ENCODE measurements at places on chromosomes 6 and 20.

GRCh38 chr20:6756693-6757595, 10.5 kb upstream of the BMP2 start:
- no peaks in the 10 kb centered on the region for H3K27me3 ChIP-seq
- no peak for ATAC-seq
- no peaks in the 10 kb centered on the region for H3K4me1 ChIP-seq
- H3K36me3 ChIP-seq: no peaks in the 10 kb centered on the region
- H3K27ac ChIP-seq: no peak overlapping the region

- no peak overlapping the region for H3K4me3 ChIP-seq
- peaks cover 5% of the 10 kb centered on the region for H3K27me3 ChIP-seq
- H3K36me3 ChIP-seq: no peaks in the 10 kb centered on the region
- no peak overlapping the region for H3K27ac ChIP-seq
Observed at GRCh38 chr6:170454512-170455285, 98.4 kb downstream of the PSMB1 start.

- H3K27ac ChIP-seq: no peak overlapping the region
- peaks cover 53% of the 10 kb centered on the region for H3K36me3 ChIP-seq
Observed at GRCh38 chr6:43604174-43604573, 24.9 kb downstream of the GTPBP2 start.

DNA sequence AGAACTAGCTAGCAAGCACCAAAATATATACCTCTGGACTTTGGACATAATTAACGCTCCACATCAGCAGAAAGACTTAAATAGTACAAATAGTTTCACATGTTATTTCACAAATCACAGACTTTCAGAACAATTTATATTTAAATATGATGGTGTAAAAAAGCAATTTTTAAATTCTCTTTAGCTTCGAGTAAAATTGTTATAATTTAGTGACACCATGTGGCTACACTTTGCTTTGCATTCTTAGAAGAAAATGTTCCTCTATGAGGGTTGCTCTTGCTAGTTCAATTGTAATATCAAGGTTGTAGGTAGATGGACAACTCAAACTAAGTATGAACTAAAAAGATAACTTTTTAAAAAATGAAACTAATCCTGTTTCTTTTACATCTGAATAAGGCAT, 69.0 kb downstream of the BTBD9 start:
- no peaks in the 10 kb centered on the region for H3K27me3 ChIP-seq
- H3K4me3 ChIP-seq: no peak overlapping the region
- H3K27ac ChIP-seq: peak overlapping the region; percentile 90
- peaks cover 29% of the 10 kb centered on the region for H3K4me1 ChIP-seq
- no peak for ATAC-seq
- H3K36me3 ChIP-seq: peaks cover 14% of the 10 kb centered on the region

DNA sequence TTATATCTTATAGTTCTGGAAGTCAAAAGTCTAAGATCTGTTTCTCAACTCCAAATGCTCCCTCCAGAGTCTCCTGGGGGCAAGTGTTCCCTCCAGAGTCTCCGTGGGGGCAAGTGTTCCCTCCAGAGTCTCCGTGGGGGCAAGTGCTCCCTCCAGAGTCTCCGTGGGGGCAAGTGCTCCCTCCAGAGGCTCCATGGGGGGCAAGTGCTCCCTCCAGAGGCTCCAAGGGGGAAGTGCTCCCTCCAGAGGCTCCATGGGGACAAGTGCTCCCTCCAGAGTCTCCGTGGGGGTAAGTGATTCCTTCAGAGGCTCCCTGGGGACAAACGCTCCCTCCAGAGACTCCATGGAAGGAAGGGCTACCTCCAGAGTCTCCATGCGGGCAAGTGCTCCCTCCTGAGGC, 34.0 kb upstream of the THBS2 start:
- no peaks in the 10 kb centered on the region for H3K36me3 ChIP-seq
- peaks cover 10% of the 10 kb centered on the region for H3K27me3 ChIP-seq
- H3K4me1 ChIP-seq: no peaks in the 10 kb centered on the region
- H3K27ac ChIP-seq: no peak overlapping the region
- ATAC-seq: no peak

DNA sequence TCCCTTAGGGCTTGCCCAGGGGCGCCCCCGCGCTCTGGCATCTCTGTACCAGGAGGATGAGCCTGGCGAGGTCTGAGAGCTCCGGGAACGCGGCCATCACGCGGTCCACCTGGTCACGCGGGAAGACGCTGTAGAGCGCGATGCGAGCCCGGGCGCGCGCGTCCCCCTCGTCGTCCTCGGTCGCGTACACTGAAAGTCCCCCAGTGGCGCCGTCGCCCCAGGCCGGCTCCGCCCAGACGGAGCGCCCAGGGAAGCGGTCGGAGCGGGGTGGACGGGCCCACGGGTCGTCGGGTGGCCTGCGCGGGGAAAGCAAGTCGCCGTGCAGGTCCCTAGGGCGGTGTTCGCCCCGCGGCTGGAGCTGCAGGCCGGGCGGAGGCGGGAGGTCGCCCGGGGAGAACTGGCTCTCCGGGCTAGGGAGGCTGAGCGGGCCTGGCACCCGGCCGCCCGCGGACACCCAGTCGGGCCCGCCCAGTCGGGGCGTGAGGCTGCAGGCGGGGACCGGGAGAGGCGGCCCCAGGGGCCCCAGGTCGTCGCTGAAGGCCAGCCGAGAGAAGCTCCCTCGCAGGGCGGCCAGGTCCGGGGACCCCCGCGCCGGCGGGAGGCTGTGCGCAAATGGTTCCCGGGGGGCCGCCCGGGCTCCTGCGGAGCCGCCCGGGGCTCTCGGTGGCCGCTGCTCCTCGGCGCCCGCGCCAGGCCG, 34.0 kb downstream of the ZC3H12D start:
- ATAC-seq: peak; percentile 50
- no peak overlapping the region for H3K27ac ChIP-seq
- H3K4me1 ChIP-seq: peaks cover 16% of the 10 kb centered on the region

GRCh38 chr6:44059359-44060346, 67.6 kb downstream of the MRPL14 start:
- peaks cover 43% of the 10 kb centered on the region for H3K27me3 ChIP-seq
- peak overlapping the region; percentile 67 for H3K27ac ChIP-seq
- H3K36me3 ChIP-seq: peaks cover 15% of the 10 kb centered on the region
- no peak for ATAC-seq

GRCh38 chr6:17851720-17852161, 135.7 kb downstream of the KIF13A start:
- peaks cover 47% of the 10 kb centered on the region for H3K36me3 ChIP-seq
- ATAC-seq: no peak
- H3K27me3 ChIP-seq: no peaks in the 10 kb centered on the region
- H3K4me1 ChIP-seq: no peaks in the 10 kb centered on the region

GRCh38 chr20:62231292-62231691, 7.0 kb upstream of the OSBPL2 start:
- no peak overlapping the region for H3K4me3 ChIP-seq
- ATAC-seq: no peak
- H3K36me3 ChIP-seq: no peaks in the 10 kb centered on the region
- H3K27ac ChIP-seq: no peak overlapping the region
- no peaks in the 10 kb centered on the region for H3K4me1 ChIP-seq

DNA sequence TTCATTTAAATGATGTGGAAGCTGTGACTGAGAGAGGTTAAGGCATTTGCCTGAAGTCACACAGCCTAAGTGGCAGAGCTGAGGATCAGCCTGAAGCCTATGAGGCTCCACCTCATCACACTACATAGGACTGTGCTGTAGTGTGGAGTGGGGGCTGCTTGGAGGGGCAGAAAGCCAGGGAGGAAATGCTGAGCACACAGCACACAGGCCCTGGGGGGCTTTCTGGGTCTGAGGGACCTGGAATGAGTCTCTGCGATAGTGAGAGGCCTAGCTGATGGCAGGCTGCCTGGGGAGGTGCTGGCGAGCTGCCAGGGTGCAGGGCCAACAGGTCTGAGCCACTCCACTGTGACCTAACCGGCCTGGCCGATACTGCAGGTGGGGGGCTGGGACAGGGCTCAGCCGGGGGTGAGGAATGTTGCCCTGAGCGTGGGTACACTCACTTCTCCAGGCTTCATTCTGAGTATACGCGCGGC, 2.2 kb upstream of the ARHGAP40 start:
- H3K27ac ChIP-seq: no peak overlapping the region
- no peak overlapping the region for H3K4me3 ChIP-seq
- H3K36me3 ChIP-seq: no peaks in the 10 kb centered on the region

GRCh38 chr20:38221119-38221589, 39.4 kb downstream of the KIAA1755 start:
- H3K4me3 ChIP-seq: peak overlapping the region; percentile 47
- H3K4me1 ChIP-seq: peaks cover 10% of the 10 kb centered on the region
- no peaks in the 10 kb centered on the region for H3K27me3 ChIP-seq
- H3K27ac ChIP-seq: peak overlapping the region; percentile 28

DNA sequence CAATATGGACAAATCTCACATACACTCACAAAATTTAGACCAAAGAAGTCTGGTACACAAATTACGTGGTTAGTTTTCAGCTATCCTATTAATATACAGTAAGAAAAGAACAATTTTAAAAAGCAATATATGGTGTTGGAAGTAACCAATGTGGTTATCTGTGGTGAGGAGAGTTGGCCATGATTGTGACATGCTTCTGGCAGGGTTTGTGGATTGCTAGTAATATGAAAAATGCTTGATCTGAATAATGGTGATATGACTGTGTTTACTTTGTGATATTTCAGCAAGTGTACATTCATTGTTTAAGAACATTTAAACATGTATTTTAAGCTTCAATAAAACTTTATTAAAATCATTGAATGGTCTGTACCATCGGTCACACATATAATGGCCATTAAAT, 99.1 kb downstream of the ADGB start:
- no peaks in the 10 kb centered on the region for H3K4me1 ChIP-seq
- no peak for ATAC-seq
- no peaks in the 10 kb centered on the region for H3K27me3 ChIP-seq

GRCh38 chr20:14958626-14959025, 621.2 kb upstream of the FLRT3 start:
- no peak overlapping the region for H3K27ac ChIP-seq
- H3K4me3 ChIP-seq: no peak overlapping the region
- ATAC-seq: no peak
- H3K27me3 ChIP-seq: peaks cover 8% of the 10 kb centered on the region

DNA sequence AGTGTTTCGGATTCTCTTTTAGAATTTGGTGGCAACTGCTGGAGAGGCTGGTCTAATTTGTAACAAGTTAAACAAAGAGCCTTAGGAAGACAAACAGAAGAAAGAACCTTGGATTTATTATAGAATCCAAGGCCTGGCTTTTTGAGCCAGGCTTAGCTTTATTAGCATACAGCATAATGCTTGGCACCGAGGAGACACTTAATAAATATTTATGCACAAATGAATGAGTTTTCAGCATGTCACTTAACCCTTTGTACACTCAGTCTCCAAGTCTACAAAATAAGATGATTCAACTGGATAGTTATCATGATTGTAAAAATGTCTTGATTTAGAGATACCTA, 38.2 kb upstream of the AFDN start:
- ATAC-seq: no peak
- H3K36me3 ChIP-seq: no peaks in the 10 kb centered on the region
- peaks cover 39% of the 10 kb centered on the region for H3K27me3 ChIP-seq
- no peak overlapping the region for H3K27ac ChIP-seq

GRCh38 chr20:755941-756340, 12.4 kb downstream of the SLC52A3 start:
- H3K4me3 ChIP-seq: no peak overlapping the region
- H3K4me1 ChIP-seq: no peaks in the 10 kb centered on the region
- H3K27me3 ChIP-seq: peaks cover 20% of the 10 kb centered on the region
- no peaks in the 10 kb centered on the region for H3K36me3 ChIP-seq

DNA sequence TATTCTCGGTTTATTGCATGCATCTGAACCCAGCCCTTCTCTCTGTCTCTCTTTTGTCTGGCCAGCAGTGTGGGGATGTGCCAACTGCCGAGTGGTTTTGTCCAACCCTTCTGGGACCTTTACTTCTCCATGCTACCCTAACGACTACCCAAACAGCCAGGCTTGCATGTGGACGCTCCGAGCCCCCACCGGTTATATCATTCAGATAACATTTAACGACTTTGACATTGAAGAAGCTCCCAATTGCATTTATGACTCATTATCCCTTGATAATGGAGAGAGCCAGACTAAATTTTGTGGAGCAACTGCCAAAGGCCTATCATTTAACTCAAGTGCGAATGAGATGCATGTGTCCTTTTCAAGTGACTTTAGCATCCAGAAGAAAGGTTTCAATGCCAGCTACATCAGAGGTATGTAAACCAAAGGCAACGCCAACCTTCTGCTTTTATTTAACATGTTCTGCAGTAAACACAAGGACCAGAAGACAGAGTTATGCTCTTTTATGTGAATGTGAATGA, 65.8 kb downstream of the ADGRG6 start:
- no peak overlapping the region for H3K4me3 ChIP-seq
- no peaks in the 10 kb centered on the region for H3K36me3 ChIP-seq
- H3K27ac ChIP-seq: no peak overlapping the region
- no peaks in the 10 kb centered on the region for H3K27me3 ChIP-seq
- H3K4me1 ChIP-seq: no peaks in the 10 kb centered on the region

- no peak overlapping the region for H3K4me3 ChIP-seq
- H3K36me3 ChIP-seq: no peaks in the 10 kb centered on the region
- no peak overlapping the region for H3K27ac ChIP-seq
- ATAC-seq: no peak
- peaks cover 14% of the 10 kb centered on the region for H3K27me3 ChIP-seq
Observed at GRCh38 chr6:99096170-99096569, 148.4 kb upstream of the FBXL4 start.

DNA sequence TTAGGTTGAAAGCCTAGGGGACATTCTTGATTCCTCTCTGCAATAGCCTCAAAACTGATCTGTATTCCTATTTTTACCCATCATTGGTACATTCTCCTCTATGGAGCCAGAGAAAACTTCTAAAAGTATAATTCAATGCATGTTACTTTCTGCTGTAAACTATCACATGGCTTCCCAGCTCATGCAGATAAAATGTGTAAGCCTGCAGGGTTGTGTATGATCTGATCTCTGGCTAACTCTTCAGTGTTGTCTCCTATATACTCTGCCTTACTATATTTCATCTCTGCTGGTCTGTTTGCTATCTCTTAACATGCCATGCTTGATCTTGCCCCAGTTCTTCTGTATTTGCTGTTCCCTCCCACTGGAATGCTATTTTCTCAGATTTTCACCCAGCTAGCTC, 323.3 kb upstream of the RSPO3 start:
- H3K27ac ChIP-seq: no peak overlapping the region
- H3K36me3 ChIP-seq: no peaks in the 10 kb centered on the region
- no peaks in the 10 kb centered on the region for H3K27me3 ChIP-seq
- no peak overlapping the region for H3K4me3 ChIP-seq
- no peaks in the 10 kb centered on the region for H3K4me1 ChIP-seq

- no peak overlapping the region for H3K27ac ChIP-seq
- no peak for ATAC-seq
- H3K4me3 ChIP-seq: no peak overlapping the region
- H3K27me3 ChIP-seq: no peaks in the 10 kb centered on the region
Observed at GRCh38 chr6:111555036-111555435, 50.6 kb downstream of the TRAF3IP2 start.

DNA sequence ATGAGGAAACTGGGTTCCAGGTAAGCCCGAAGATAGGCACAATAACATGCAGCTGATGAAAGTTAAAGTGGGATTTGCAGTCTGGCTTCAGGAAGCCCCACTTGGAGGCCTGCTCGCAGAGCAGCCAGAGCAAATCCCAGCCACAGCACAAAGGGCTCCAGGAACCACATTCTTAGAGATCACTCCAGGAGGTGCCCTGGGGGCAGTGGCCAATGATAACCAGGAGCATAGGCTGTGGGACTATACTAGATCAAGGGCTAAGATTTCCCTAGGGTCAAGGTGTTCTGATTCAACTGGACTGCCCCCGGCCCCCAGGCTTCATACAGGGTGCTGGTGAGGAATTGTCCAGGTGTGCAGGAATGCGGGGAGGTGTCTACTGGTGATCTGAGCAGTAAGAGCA, 133.9 kb upstream of the PTPRT start:
- no peaks in the 10 kb centered on the region for H3K4me1 ChIP-seq
- no peak overlapping the region for H3K4me3 ChIP-seq
- peaks cover 9% of the 10 kb centered on the region for H3K27me3 ChIP-seq
- ATAC-seq: no peak

Measured in stimulated activated memory B cell treated with anti-CD40 and anti-IgM and Interleukin-4, amounts not matched to agents 10 μg/mL and 1 μg/mL and 100 μg/mL, for 72 hours (primary cell).